Trophoblast cell (in vitro differentiated cells and primary cell): ENCODE measurements at places on chromosomes 2 and 18.

DNA sequence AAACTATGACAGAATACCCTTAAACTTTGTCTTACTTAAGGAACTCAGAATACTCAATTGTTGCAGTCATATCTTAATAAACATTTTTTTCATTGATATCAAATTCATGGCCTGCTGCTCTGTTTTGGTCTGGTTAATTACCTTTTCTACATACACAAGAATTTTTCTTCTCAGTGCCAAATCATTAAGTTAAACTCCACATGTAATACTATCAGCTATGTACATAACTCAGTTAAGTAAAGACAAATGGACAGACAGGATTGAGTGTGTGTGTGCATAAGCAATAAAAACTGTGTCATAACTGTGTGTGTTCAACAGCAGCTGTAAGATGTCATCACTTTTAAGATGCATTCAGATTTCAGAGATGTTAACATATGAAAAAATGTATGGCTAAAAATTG is 34.4 kb downstream of the VRK2 start:
- DNase-seq: no peak

- DNase-seq: no peak
Measured at GRCh38 chr2:181185421-181185820, 205.0 kb downstream of the UBE2E3 start.

GRCh38 chr18:23158058-23158457 is 22.8 kb downstream of the CABLES1 start:
- no peak for DNase-seq

- no peak for DNase-seq
Measured at GRCh38 chr2:167987026-167987425, 260.4 kb downstream of the STK39 start.

- no peak for DNase-seq
Measured at GRCh38 chr2:75548036-75548573, 12.6 kb downstream of the EVA1A start.

GRCh38 chr2:133431289-133431688 is 137.0 kb downstream of the NCKAP5 start:
- DNase-seq: peak; percentile 11

- DNase-seq: peak; percentile 67
Measured at GRCh38 chr18:43236921-43237320, 40.4 kb downstream of the SYT4 start.

DNA sequence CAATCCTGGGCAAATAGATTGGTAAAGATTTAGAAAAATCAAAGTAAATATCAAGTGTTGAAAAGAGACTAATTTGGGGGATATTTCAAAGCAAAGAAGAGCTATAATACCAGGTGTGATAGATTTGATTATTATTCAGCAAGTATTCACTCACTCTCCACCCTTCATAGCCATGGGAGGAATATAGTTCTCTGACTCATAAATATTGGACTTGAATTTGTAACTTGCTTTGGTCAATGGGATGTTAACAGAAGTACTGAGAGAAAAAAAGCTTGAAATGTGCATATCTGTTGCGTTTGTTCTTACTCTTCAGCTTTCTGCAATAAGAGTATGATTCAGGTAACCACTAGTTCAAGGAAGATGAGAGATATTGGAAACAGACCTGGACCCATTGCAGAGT is 54.5 kb upstream of the IKZF2 start:
- no peak for DNase-seq

GRCh38 chr2:172859581-172860335 is 124.1 kb downstream of the RAPGEF4 start:
- no peak for DNase-seq

DNA sequence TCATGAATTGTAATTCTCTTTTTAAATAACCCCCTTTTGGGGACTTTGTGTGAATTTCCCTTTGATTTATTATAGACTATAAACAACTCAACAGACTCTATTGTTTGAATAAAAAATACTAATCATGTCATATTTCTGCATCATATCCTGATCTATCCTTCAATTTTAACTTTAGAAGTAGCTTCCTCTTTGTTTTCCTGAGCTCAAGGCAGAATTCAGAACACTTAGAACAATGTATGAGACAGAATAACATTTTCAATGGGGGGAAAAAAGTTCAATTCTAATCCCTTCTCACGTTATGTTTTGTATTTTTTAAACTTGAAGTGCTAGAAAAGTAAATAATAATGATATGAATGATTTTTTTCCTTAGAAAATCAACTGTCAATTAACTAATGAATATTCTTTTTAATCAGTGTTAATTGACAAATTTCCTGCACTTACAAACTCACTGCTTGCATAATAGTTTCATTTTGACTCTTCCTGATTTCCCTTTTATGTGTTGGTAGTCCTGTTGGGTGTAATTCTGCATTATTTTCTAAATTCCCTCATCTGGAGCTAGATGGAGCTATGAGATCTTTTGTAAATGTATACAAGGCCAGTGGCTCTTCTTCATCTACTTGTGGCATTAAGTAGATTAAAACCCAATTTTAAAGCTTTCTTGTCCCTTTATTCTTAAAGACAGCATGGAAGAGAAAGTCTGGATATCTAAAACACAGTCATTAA is 326.1 kb downstream of the PARD3B start:
- no peak for DNase-seq

GRCh38 chr2:86413296-86414094 is 27.7 kb upstream of the KDM3A start:
- DNase-seq: peak; percentile 70

GRCh38 chr18:41458376-41458775 is 496.7 kb upstream of the PIK3C3 start:
- DNase-seq: no peak

DNA sequence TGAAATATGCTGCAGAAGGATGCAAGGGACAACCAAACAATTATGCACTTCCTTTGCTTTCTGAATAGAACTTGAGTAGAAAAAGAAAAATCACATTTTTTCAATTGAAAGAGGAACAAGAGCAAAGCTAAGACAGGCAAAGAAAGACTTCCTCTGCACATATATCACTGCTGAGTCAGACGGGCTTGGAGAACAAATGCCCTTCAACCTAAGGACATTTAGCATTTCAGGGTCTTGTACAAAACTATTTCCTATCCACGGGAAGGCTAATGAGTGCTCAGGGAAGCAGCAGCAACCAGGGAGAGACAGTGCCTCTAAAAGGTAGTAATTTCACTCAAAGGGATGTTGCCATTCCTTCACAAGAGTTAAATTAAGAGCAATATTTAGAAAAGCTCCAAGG is 570.0 kb upstream of the GCFC2 start:
- DNase-seq: no peak

GRCh38 chr18:12088096-12088495 is 5.5 kb upstream of the ANKRD62 start:
- no peak for DNase-seq

- no peak for DNase-seq
Measured at GRCh38 chr2:217079165-217079564, 219.3 kb upstream of the TNP1 start.

DNA sequence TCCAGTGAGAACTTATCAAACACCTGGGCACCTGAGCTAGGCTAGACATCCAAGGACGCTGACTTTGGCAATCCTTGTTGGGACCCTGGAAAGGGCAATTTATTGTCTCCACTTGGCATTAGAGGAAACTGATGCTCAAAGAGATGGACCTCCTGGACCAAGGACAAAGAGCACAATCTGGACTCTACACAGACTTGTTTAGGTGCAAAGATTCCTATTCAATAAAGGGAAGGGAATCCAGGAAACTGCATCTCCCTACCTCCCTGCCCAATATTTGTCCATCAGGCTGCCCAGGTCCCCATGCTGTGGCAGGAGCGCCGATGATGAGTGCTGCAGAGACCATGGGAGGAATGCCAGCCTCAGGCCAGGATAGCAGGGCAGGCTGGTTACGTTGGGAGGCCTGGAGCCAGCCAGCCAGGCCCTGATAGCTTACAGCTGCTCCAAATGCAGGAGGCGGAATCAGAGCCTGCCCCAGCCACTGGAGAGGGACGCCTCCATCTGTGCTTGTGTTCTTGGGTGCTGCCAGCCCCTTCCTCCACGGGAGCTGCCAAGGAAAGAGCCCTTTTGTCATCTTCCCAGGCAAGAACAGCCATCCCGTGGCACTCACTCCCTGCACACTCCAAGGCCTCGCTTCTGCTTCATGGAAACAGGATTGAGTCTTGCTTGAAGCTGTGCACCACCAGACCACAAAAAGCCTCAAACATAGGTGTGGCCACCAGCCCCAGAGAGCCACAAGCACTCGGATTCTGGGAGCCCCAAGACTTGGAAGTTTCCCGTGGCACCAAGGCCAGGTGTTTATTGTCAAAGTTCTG is 60.0 kb downstream of the HS1BP3 start:
- peak; percentile 87 for DNase-seq

GRCh38 chr18:70423120-70423519 is 134.3 kb downstream of the SOCS6 start:
- DNase-seq: no peak

- DNase-seq: peak; percentile 44
Measured at GRCh38 chr2:101803945-101804696, 106.6 kb downstream of the MAP4K4 start.

DNA sequence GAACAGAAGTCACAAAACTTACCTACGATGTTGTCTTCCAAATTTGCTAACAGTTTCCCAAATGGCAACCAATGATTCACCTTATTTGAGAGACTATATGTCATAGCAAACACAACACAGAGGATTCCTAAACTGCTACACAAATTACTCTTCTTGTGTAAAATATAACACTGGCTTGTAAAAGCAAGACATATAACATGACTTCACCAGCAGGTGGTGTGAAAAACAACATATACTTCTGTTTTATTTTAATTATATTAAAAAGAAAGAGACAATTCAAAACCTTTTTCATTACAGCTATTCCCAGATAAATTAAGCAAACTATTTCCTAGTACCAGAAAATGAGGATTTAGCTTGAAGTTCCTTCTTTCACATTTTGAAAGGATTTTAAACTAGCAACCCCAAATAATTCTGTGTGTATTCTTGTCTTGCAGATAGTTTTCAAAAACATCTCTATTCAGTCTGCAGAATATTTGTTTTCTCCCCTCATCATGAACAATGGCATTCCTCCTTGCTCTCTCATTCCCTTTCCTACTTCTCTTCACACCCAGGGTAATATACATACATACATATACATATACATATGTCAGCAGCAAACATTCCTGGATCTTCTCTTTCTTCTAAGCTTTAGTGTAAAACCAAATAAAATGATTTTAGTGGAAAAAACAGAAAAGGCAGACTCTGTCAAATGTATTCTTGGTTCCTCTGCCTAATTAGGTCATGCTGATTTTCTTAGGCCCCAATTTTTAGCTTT is 62.1 kb downstream of the SCN3A start:
- peak; percentile 4 for DNase-seq

DNA sequence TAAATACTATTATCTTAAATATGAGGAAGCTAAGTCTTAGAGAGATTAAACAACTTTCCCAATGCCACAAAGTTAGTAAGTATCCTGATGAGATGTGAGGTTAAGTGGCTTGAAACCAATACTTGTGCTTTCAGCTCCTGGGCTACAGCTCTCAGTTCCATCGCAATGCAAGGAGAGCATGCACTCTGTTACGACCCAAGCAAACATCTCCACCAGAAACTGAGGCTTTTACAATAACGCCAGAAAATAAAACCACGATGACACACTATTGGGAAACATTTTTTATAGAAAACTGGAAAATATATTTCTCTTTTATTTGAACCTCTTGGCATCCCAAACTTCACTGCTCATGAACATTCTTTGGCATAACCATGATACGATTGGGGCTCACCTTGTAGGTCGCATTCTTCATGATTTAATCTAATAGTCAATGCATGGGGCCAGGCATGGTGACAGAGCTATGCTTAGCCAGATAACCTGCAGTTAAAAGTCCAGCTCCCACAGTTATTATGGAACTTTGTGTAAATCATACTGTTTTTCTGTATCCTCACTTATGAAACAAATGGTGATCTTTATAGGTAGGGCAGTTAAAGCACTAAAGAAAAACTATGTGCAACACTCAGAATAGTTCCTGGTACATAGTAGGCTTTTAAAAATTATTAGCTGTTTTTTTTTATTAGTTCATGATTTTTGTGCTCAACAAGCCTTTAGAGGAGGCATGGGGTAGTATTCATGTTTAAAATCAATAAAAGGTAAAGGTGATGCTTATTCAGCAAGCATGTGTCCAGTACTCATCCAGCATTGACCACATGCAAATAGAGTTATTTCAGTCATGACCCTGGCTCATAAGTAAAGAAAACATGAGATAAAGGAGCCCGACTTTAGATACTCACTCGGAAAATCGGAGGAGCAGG is 238.3 kb upstream of the TRIB2 start:
- no peak for DNase-seq

GRCh38 chr2:33197198-33197938 is 250.6 kb downstream of the LTBP1 start:
- DNase-seq: no peak

GRCh38 chr2:43218702-43219382 is 7.6 kb downstream of the ZFP36L2 start:
- no peak for DNase-seq

- DNase-seq: no peak
Measured at GRCh38 chr2:2875296-2875695, 502.3 kb downstream of the EIPR1 start.

GRCh38 chr2:118431997-118432396 is 343.7 kb downstream of the INSIG2 start:
- DNase-seq: no peak

- DNase-seq: no peak
Measured at GRCh38 chr2:3847397-3848052, 144.2 kb downstream of the DCDC2C start.

- no peak for DNase-seq
Measured at GRCh38 chr18:46883180-46883579, 34.1 kb downstream of the PIAS2 start.
